ENCODE measurements at places on chromosomes 5 and 9.

DNA sequence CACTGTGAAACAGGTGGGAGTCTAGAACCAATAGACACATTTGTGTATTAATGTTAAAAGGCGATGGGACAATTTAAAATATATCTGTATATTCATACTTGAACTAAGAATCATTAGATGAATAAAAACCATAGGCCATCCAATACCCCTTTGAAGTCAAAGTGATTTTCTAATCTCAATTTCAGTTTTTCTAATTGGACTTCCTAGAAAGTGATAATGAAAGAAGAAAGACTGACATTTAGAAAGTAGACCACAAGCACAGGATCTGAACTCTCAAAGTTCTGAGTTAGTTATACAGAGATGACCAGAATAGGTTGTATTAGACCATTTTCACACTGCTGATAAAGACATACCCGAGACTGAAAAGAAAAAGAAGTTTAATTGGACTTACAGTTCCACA lies 412.8 kb upstream of the PIK3R1 start:
- H3K27ac ChIP-seq = no peak overlapping the region
- H3K4me3 ChIP-seq = no peak overlapping the region
- no peaks in the 10 kb centered on the region for H3K36me3 ChIP-seq
- no peaks in the 10 kb centered on the region for H3K4me1 ChIP-seq
- no peaks in the 10 kb centered on the region for H3K27me3 ChIP-seq

DNA sequence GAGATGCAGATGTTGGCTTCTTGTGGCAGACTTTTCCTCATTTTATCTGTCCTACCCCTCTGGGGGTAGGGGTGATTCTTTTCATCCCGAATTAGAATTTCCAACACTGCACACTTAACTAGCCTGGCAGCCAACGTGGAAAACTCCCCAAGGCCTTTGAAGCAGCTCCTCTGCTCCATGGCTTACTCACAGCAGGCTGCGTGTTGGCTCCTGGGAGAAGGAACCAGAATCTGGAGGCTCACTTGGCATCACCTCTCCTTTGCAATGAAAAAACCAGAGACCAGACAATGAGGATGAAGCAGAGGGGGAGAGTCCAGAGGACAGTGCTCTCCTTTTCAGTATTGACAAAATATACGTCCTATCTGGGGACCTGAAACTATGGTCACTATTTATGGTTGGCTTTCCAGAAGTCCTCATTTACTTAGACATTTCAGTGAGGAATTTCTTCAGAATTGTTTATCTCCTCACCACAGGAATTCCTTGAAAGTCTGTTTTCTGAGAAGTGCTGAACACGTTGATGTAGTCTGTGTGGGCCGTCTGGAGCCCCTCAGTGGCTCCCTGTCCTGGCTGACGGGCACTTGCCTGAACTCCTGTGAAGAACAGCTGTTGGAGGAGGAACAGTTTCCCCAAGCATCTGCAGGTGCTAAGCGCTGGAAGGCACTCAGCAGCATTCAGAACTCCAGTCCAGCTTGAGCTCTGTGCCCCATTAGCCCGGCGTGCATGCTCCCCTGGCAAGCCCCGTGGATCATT lies 231.3 kb downstream of the RFK start:
- H3K27me3 ChIP-seq = no peaks in the 10 kb centered on the region
- peaks cover 4% of the 10 kb centered on the region for H3K36me3 ChIP-seq
- no peak overlapping the region for H3K27ac ChIP-seq
- no peak overlapping the region for H3K4me3 ChIP-seq

DNA sequence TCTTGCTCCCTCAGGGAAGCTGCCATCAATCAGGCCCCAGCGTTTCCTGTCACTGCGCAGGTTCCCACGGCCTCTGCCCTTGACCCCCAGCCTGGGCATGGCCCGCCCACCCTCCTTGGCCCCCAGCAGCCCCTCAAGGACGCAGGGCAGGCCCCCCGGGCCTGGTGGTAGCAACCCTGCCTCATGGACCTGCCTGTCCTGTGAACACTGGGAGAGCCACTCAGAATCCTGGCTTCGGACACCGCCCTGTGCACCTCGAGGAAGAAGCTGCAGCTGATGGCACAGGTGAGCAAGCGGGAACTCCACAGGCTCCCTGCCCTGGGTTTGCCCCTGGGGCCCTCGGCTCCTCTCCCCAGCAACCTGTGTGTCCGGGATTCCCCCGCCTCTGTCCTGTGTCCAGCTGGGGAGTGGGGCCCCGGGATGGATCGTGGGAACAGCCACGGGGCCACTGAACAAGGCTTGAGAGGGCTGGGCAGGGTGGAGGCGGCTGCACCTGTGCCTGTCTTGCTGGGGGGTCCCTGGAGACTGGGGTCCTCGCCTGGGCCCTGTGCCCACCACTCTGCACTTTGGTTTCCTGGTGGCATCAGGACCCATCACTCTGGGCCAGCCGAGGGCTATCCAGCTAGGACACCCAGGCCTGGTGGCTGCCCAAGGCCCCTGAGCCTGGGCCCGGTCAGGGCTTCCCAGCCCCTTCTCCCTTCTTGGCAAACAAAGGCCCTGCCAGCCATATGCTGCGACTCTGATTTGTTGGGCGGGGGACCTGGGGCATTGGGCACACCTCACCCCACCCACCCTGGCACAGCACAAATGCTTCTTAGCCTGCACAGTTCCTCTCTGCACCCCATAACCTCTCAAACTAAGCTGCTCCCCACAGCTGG lies 33.5 kb upstream of the EGFL7 start:
- no peaks in the 10 kb centered on the region for H3K36me3 ChIP-seq
- no peaks in the 10 kb centered on the region for H3K4me1 ChIP-seq
- no peak for DNase-seq
- H3K4me3 ChIP-seq = no peak overlapping the region
- H3K27me3 ChIP-seq = peaks cover 39% of the 10 kb centered on the region

GRCh38 chr9:115121181-115121580 lies 3.2 kb upstream of the TNC start:
- peaks cover 3% of the 10 kb centered on the region for H3K36me3 ChIP-seq
- no peak overlapping the region for H3K4me3 ChIP-seq
- H3K27me3 ChIP-seq = peaks cover 67% of the 10 kb centered on the region
- H3K27ac ChIP-seq = no peak overlapping the region

GRCh38 chr5:61637566-61637965 lies 305.5 kb downstream of the ZSWIM6 start:
- H3K27me3 ChIP-seq = peaks cover 10% of the 10 kb centered on the region
- no peak overlapping the region for H3K4me3 ChIP-seq
- no peaks in the 10 kb centered on the region for H3K4me1 ChIP-seq

GRCh38 chr9:97907046-97907445 lies 15.3 kb downstream of the TRMO start:
- peak overlapping the region; percentile 99 for H3K27ac ChIP-seq
- no peaks in the 10 kb centered on the region for H3K27me3 ChIP-seq
- peaks cover 89% of the 10 kb centered on the region for H3K4me1 ChIP-seq
- DNase-seq = peak; percentile 52

DNA sequence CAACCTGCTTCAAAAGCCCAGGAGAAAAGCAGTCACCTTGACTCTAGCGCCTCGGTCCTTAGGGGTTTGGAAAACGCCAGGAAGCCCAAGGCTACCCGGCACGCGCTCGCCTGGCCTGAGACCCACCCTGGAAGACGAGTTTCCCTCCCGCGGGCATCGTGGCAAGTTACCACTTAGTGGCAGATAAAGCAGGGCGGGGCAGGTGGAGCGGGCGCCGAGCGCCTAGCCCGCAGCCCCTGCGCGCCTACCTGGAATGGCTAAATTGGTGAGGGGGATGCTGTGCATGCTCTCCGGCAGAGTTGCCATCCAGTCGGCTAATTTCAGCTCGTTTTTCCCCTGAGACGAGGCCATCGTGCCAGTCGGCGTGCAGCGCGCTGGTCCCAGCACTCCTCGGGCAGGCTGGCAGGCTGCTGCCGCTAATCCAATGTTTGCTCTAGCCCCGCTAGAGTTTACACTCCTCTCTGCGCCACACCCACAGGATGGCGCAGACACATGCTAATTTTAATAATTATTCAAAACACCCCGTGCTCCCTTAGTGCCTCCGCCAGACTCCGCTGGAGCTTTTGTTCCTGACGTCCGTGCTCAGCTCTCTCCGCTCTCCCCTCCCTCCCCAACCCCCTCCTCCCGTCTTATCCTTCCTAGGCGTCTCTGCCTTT lies at the start of gene PLCXD3:
Gene PLCXD3, minus strand, starts transcription at position 426 of the 656 bp plus-strand sequence. Its CDS starts 75 bp downstream, at position 351.
- no peak within 1 kb of the TSS for H3K4me3 ChIP-seq
- H3K36me3 ChIP-seq = no peaks in the 10 kb centered on the region
- no peaks in the 10 kb centered on the region for H3K4me1 ChIP-seq
- no peak within 1 kb of the TSS for H3K27ac ChIP-seq

GRCh38 chr5:42950456-42951292 lies 89.4 kb downstream of the ANXA2R start:
- peaks cover 9% of the 10 kb centered on the region for H3K27me3 ChIP-seq
- peak; percentile 70 for DNase-seq
- H3K27ac ChIP-seq = peak overlapping the region; percentile 100
- H3K4me1 ChIP-seq = peaks cover 47% of the 10 kb centered on the region

GRCh38 chr9:14031060-14031414 lies 282.9 kb downstream of the NFIB start:
- DNase-seq = no peak
- no peaks in the 10 kb centered on the region for H3K36me3 ChIP-seq
- H3K27me3 ChIP-seq = no peaks in the 10 kb centered on the region
- no peak overlapping the region for H3K27ac ChIP-seq
- no peak overlapping the region for H3K4me3 ChIP-seq

DNA sequence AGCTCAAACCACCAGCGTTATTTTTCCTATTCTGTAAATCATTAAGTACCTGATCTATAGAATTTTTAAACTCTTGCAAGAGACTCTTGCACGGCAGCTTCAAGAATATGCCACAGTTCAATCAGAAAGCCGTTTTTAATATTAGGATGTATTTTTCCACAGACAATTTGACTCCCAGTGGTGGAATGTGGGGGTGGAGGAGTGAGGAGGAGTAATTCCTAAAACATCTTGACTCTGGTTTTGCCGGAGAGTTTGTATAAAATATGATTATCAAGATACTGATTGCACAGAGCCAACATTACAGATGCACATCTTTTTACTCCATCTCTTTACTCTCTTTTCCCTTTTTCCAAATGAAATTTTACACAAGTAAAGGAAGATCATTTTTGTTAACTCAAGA lies 288.3 kb downstream of the ENC1 start:
- DNase-seq = no peak
- H3K36me3 ChIP-seq = no peaks in the 10 kb centered on the region
- no peak overlapping the region for H3K4me3 ChIP-seq
- H3K27me3 ChIP-seq = peaks cover 14% of the 10 kb centered on the region

GRCh38 chr5:137347865-137348264 lies 151.3 kb downstream of the SPOCK1 start:
- H3K4me3 ChIP-seq = no peak overlapping the region
- no peak for DNase-seq
- H3K4me1 ChIP-seq = no peaks in the 10 kb centered on the region
- H3K27me3 ChIP-seq = peaks cover 3% of the 10 kb centered on the region
- H3K36me3 ChIP-seq = no peaks in the 10 kb centered on the region
- no peak overlapping the region for H3K27ac ChIP-seq

DNA sequence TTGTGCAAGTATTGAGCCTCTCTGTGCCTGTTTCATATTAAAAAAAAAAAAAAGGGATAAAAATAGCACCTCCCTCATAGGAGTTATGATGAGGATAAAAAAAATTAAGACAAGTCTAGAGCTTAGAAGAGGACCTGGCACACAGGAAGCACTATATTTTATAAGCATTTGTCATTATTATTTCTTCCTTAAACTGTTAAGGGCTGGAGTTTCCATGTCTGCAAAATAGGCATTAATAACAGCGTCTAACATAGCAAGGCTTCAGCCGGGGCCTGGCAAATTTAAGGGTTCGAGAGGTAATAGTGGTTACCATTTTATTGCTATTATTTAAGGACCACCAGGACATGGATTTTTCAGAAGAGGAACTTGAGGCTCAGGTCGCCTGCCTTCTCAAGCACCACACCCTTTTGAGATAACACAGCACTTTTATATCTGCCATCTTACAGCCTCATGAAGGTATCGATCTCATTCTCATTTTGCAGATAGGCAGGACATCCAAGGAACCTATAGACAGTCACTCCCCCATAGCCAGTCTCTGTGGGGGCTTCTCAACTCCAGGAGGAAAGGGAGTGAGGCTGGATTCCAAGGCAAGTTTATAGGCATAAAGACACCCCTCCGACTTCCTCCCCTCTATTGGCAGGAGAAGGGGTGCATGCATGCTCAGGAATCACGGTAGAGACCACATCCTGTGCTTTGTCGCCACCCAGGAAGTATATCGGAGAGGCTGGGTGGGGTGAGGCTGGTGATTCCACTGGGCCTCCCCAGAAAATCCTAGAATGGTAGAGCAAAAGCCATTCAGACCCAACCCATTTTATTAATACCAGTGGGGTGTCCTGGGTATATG lies 2.4 kb downstream of the ANXA6 start:
- H3K27ac ChIP-seq = peak overlapping the region; percentile 95
- peak overlapping the region; percentile 98 for H3K4me3 ChIP-seq
- H3K27me3 ChIP-seq = no peaks in the 10 kb centered on the region
- peak; percentile 79 for DNase-seq
- peaks cover 76% of the 10 kb centered on the region for H3K4me1 ChIP-seq

DNA sequence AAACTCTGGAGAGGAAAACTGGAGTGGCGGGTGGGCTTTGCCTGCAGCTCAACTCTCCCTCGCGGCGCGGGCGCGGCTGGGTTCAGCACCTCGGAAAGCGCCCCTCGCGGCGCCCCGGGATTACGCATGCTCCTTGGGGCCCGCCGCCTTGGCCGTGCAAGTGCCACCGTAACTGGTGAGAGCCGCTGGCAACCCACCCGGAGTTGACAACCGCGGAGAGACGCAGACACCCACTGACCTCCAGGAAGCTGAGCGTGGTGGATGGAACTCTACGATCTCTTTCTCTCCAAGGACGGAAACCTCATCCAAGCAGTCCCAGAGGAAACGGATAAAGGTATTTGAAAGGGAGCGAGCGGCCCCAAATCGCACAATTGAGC lies 194 bp upstream of the RXFP3 start:
- peaks cover 59% of the 10 kb centered on the region for H3K27me3 ChIP-seq
- H3K4me1 ChIP-seq = peaks cover 3% of the 10 kb centered on the region
- peak; percentile 68 for DNase-seq
- H3K36me3 ChIP-seq = no peaks in the 10 kb centered on the region

DNA sequence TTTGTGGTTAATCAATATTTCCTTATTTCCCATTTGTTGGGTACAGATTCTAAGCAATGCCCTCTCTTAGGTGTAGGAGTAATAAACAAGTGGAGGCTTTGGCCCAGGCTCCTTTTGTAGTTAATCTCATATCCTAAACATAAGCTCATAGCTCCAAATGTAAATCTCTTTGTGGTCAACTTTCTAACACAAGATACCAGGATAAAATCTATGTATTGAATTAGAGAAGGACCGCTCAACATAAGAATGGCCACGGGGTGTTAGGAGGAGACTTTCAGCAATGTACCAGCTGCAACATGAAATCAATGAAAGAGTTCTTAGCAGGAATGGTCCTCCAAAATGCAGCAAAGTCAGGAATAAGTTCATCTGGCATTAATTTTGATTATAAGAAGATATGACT lies 334.5 kb upstream of the ITGA1 start:
- no peaks in the 10 kb centered on the region for H3K27me3 ChIP-seq
- H3K4me1 ChIP-seq = no peaks in the 10 kb centered on the region
- no peak for DNase-seq
- H3K27ac ChIP-seq = no peak overlapping the region

DNA sequence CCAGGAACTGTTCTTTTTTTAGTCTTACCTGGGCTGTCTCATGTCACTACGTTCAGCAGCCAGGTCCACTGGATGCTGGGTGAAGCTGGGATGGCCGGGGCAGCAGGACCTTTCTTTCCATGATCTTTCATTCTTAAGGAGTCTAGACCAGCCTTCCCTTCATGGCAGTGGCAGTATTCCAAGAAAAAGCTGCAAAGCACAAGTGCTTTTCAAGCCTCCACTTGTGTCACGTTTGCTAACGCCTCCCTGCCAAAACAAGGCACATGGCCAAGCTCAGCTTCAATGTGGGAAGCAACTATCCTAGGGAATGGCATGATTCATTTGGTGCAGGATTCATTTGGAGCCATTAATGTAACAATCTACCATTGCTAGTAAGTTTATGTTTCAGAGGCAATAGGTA lies 94.8 kb downstream of the RCL1 start:
- H3K27me3 ChIP-seq = no peaks in the 10 kb centered on the region
- H3K4me3 ChIP-seq = no peak overlapping the region
- peaks cover 2% of the 10 kb centered on the region for H3K4me1 ChIP-seq
- H3K36me3 ChIP-seq = peaks cover 3% of the 10 kb centered on the region
- H3K27ac ChIP-seq = no peak overlapping the region
